ENCODE measurements at places on chromosomes 4 and X. TPM values are rescaled to one million over a fixed set of nuclear protein-coding genes. Genes with fewer than 3 reads are reported as not detected.
A peak's percentile ranks its signal among the peaks of the same experiment; 100 is the strongest.

GRCh38 chrX:66017659-66018170 is 22.2 kb downstream of the VSIG4 start:
- DNase-seq: no peak

Gene ZNF711
- 78.5 TPM for polyA plus RNA-seq

GRCh38 chr4:3202836-3203820 is 45.8 kb upstream of the MSANTD1 start:
- no peak for DNase-seq

DNA sequence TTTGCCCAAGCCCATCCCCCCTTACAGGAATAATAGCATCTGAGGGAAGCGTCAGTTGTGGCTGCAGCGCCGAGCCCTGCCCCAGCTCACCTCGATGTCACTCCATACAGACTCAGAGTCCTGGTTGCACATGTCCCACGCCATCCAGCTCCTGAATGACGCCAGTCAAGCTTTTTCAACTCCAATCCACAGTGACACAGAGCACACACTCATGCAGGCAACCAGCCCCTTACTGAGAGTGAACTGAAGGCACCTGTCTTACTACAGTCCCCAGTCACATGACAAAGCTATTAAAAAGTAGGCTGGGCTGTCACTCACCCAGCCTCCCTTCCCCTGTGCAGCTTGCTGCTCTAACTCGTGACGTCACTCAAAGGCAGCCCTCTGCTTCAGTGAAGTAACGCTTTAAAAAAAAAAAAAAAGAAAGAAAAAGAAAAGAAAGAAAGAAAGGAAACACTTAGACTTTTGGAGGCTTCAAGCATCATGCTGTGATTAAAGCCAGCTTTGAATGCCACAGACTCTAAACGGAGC is at the start of gene PPARGC1A:
PPARGC1A (minus strand) TSS at position 234 of the 528 bp plus-strand sequence; CDS start at position 144, 90 bp downstream.
- DNase-seq: no peak

Gene MEPE
- polyA plus RNA-seq: not detected

- no peak for DNase-seq
These were observed 17.7 kb downstream of the FAM53A start for GRCh38 chr4:1666391-1666790.

DNA sequence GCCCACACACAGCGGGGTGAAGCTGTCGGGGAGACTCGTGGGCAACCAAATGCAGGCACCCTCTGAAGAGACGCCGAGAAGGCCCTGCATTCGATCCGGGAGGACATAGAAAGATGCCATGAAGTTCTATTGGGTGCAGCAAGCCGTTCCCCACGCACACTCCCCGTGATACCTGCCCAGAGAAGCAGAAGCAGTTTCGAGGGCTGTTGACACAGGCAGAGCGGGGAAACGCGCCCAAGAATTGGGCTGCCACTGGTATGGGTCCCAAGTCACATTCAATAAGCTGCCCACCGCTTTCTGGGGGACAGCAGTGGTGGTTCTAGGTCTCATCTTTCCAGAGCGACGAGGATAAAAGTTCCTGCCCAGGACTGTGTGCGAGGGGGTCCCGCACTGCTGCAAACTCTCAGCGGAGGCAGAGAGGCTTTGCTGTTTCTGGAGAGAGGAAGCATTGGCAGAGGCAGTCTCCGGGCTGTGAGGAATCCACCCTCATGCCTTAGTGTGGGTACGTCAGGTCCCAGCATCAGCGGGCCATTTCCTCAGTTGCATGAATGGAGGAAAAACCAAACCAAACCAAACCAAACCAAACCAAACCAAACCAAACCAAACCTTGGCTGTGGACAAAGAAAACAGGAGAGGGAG is 10.1 kb downstream of the PITX2 start:
- peak; percentile 13 for DNase-seq

- no peak for DNase-seq
These were observed 9.9 kb downstream of the FHIP1A start for GRCh38 chr4:151418856-151419255.

DNA sequence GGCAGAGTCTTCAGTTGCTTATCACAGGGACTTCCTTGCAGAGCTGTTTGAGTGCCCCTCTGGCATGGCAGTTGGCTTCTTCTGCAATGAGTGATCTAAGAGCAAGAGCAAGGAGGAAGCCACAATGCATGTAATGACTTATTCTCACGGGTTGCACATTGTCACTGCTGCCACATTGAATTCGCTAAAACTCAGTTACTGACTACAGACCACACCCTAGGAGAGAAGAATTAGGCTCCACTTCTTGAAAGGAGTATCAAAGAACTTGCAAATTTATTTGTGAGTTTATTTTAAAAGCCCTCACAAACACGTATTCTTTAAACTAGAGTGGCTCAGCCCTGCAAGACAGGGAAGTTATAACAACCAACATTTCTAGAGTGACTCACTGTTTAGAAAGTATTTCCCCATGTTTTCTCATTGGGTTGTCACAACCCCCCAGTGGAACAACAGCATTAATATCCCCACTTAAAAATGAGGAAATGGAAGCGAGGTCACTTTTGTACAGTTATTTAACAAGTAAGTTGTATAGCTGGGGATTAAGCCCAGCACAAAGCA is 32.4 kb upstream of the RBPJ start:
- DNase-seq: no peak

DNA sequence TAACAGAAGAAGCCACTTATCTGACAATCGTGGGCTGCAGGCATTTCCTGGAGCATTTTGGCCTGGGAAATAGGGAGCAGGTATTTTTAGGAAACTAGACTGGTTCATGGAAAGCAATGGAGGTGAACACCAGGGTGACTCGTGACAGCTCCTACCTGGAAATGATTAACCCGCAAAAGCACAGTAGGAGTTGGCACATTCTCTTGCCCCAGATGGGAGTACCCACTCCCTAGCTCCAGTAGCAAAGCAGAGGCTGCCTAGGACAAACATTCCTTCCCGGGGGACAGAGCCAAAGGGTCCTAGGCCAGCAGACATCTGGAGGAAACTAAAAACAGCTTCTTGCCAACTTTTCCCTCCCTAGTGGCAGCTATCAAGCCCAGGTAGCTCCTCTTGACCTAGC is 29.0 kb downstream of the RTL5 start:
- DNase-seq: no peak

DNA sequence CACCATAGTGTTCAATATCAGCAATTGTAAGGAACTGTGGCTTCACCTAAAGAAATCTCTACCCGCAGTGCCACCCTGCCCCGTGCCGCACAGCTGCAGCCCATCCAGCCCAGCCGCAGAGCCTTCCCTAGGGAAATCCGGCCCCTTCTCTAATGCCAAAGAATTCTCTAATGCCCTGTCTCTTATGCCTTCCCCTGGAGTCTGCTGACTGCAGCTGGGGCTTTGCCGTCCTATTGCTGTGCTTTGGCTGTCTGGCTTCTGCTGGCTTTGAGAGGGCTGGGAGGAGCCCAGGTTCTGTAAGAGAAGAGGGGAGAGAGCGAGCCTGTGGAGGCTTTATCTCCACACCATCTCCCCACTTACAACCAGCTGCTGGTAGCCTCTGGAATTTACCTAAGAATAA is 85.9 kb upstream of the HELT start:
- DNase-seq: no peak

GRCh38 chr4:102858828-102859464 is 9.8 kb upstream of the CISD2 start:
- no peak for DNase-seq

- no peak for DNase-seq
These were observed 176.4 kb downstream of the PTTG2 start for GRCh38 chr4:38136604-38137003.

Gene PRSS48
- not detected for polyA plus RNA-seq

GRCh38 chr4:168220893-168221292 is 97.7 kb downstream of the DDX60 start:
- DNase-seq: no peak

Measured in left renal cortex interstitium (tissue), 4 donors.